ENCODE measurements at places on chromosomes 2 and 18.

DNA sequence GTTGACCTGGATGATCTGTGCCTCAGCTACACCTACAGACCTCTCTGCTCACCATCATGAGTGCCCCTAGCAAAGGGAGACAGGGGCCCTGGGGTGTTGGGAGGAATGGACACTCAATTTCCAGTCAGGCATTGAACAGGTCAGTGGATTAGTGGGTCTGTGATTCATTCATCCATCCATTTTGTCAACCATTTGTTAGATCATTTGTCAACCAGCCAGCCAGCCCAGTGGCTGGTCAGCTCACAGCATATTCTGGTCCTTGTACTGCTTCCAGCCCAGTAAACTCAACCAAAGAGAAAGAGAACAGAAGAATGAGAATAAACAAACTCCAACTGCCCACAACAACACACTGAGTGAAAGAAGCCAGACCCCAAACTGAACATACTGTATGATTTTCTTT lies 4.6 kb upstream of the KLF11 start:
- DNase-seq = no peak

DNA sequence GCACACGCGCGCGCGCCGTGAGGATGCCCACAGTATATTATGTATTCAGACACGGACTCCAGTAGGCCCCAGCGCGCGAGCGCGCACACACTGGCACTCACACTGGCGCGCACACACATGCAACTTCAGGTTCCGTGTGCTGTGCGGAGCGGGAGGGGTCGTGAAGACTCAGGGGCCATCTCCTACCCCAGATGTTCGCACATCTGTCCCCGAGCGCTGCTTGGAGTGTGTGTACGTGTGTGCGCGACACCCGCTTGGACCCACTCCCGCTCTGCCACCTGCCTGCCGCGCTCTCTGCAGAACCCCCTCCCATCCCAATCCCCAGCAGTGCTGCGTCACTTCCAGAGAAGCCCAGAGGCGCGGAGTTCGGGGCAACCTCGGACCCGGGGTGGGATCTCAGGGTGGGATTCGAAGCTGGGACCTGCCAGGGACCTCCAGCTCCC lies 2.6 kb downstream of the NRP2 start:
- no peak for DNase-seq

DNA sequence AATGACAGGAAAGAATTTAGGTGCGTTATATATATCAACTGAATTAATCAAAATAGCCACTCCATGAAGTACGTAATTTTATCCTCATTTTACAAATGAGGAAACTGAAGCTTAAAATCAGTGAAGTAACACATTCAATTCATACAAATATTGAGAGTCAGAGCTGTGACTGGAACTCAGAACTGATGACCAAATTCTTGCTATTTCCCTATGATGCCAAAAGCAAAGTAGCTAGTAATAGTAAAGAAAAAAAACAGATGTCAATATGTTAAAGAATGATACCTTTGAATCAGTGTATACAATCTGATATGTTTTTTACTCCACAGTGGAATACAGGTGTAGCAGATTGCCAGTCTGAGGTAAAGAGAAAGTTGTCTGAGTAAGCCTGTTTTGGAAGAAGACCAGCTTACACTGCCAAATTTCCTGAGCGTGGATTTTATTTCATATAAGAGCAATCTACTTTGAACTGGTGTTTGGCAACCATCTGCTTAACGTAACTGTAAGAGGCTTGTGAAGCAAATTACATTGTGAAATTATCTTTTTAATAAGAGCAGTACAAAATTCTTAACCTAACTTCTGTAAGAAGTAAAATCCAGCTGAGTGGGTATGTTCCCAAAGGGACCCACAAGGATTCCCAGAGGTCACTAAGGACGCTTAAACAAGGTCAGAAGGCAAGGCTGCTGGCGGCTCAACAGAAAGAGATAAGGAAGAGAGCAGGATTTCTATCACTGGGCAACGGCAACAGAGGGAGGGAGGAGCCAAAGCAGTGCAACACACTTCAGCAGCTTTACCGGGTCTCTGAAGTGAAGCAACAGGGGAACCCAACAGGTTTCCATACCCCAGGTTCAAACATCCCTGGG lies 85.6 kb downstream of the IKZF2 start:
- DNase-seq = no peak

DNA sequence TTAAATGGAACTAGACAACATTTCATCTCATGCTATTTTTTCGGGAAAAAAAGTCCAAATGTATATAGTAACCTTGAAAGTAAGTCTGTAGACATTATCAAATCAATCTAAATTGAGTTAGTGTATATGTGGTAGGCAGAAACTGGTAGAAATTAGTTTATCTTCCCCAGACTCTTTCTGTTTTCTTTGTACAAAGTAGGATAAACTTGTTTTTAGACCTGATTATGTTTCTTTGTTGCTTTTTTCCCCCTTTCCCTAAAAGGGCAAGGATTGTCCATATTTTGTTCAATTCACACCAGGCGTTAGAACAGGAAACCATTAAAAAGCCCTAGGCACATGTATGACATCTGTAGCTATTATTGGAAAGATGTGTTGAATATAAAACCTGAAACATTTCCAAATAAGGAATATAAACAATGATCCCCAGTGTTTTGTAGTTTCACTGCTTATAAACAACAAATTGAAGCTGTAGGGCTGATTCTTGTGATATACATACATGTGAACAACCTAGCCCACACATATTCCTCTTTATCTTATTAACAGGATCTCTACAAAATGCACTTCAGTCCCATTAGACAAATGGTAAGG lies 528.3 kb downstream of the PARD3B start:
- DNase-seq = no peak

- DNase-seq = no peak
Observed at GRCh38 chr2:84697895-84698294, 181.6 kb downstream of the DNAH6 start.

DNA sequence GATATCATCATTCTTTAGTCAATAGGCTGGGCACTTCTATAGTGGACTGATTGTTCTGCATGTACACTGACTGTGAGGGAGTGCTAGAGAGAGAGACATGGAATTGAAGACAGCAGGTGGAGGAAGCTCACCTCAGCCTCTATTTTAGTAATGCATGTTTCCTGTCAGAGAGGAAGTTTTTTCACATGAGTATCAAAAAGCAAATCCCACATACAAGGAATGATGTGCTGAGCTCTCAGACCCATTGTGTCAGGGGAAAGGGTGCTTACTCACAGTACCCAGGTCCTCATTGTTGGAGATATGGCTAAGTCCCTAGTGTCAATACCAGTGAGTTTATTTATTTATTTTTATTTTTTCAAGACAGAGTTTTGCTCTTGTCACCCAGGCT lies 9.9 kb upstream of the CDK15 start:
- no peak for DNase-seq

- DNase-seq = no peak
Observed at GRCh38 chr18:23970161-23971096, 44.1 kb upstream of the TTC39C start.

- DNase-seq = no peak
Observed at GRCh38 chr2:140718999-140719398, 1411.8 kb downstream of the LRP1B start.

DNA sequence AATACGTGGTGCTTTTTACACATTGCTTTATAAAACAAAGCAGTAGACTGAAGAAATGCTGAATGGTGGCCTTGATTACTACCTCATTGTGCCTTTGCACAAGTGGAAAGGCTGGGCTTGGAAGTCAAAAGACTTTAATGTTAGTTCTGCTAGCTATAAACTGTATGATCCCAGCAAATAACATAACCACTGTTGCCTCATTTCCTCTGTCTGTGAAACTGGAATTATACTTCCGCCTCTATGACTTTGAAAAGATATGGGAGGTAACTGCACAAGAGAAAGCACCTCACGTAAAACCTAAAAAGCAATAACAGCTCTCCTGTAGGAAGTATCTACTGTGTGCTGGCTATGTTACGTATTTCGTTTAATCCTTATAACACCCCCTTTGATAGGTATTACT lies 43.4 kb upstream of the DSC1 start:
- DNase-seq = peak; percentile 36

GRCh38 chr2:170822290-170823087 lies 5.8 kb downstream of the GAD1 start:
- DNase-seq = no peak

DNA sequence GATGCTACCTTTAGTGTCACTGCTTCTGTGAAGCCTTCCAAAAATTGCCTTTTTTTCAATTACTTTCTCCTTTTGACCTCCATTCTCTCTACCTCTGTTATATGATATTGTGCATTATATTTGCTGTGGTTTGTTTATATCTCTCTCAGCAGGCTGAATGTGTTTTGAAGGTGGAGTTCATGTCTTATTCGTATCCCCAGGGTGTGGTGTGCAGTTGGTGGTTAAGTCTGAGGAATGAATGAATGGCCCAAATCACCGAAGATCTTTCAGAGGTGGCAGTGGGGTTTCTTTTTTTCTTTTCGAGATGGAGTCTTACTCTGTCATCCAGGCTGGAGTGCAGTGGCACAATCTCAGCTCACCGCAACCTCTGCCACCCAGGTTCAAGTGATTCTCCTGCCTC lies 53.5 kb upstream of the MAP4K3 start:
- DNase-seq = no peak

DNA sequence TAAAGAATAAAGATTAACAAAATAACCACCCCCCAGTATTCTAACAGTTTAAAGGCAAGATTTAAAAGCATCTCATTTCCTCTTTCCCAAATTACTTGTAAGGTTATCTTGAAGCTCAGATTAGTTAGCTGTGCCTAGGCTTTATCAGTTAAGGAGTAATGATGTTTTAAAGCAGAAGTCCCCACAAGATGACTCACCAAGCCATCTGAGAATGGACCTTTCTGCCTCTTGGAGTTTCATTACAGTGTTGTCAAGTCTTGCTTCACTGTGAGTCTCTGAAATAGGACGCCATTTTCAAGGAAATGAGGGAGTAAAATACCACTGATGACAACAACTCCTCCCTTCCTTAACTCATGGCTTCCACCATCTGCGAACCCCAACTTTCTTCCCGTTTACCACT lies 35.9 kb downstream of the ZNF385B start:
- peak; percentile 11 for DNase-seq

GRCh38 chr2:25115902-25116301 lies 52.5 kb downstream of the POMC start:
- no peak for DNase-seq

GRCh38 chr2:73091164-73091563 lies 19.7 kb upstream of the SFXN5 start:
- no peak for DNase-seq

GRCh38 chr2:230540332-230540731 lies 124.3 kb downstream of the SP100 start:
- no peak for DNase-seq

- peak; percentile 14 for DNase-seq
Observed at GRCh38 chr2:174337337-174338146, 2.8 kb downstream of the SP9 start.

- DNase-seq = no peak
Observed at GRCh38 chr2:27716301-27717069, 52.8 kb downstream of the SLC4A1AP start.

GRCh38 chr2:105179469-105180372 lies 61.8 kb upstream of the GPR45 start:
- DNase-seq = peak; percentile 78

- no peak for DNase-seq
Observed at GRCh38 chr2:151842830-151843690, 14.8 kb upstream of the ARL5A start.

GRCh38 chr18:32772581-32773381 lies at the start of gene KLHL14:
Gene KLHL14 (minus strand): TSS chr18:32773023. CDS start chr18:32770591, 2,432 bp downstream.
- DNase-seq = no peak

DNA sequence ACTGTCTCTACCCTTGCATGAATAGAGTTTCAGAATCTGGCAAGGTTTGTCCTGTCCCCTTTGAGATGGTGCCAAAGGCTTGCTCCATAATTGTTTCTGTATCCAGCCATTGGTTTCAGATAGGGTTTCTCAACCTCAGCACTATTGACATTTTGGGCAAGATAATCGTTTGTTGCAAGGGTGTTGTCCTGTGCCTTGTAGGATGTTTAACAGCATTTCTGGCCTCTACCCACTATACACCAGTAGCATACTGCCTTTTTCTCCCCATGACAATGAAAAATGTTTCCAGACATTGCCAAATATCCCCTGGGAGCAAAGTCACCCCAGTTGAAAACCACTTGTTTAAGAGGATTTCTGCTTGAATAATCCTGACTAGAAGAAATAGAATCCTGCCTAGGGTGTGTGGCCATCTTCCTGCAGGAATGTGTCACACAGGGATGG lies 126.8 kb downstream of the CDC42EP3 start:
- no peak for DNase-seq

DNA sequence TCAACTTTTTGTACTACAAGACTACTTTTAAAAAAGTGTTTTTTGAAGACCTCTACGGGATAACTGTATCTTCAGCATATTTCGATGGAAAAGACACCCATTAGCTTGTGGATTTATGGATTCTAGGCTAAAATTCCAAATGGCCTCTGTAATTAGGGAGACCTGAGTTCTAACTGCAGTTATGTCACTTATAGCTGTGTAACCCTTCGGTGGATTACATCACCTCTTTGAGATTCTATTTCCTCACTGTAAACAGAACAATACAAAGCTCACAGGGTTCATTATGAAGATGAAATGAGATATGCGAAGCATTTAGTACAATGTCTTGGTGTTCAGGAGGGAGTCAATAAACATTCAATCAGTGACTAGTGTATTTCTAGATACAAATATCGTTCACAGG lies 24.2 kb downstream of the LMAN2L start:
- DNase-seq = no peak

DNA sequence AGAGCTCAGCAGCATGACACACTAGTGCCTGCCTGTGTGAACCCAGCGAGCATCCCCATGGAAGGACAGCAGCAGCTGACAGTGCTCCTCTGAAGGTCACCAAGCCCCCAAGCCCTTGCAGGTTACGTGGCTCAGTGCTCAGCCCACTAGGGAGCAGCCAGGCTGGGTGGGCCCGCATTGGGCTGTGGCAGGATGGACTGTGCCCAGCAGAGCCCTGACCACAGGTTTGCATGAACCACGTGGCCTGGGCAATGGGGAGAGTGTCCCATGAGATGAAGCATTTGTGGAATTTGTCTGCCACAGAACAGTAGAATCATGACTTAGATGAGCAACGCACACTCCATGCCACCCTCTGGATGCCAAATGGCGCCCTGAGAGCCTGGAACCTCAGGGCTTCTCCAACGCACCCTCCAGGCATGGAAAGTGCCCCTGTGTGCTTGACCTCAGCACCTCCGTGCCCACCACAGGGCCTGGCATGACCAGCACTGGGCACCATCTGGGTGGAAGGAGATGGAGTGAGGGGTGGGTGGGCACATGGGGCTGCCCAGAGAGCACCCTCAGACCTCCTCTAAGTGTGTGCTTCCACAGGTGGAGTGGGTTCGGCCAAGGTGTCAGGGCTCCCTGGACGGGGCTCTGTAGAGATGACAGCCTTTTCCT lies 216.1 kb upstream of the RAB6C start:
- no peak for DNase-seq

GRCh38 chr2:197369933-197370320 lies 59.3 kb upstream of the ANKRD44 start:
- DNase-seq = peak; percentile 26

DNA sequence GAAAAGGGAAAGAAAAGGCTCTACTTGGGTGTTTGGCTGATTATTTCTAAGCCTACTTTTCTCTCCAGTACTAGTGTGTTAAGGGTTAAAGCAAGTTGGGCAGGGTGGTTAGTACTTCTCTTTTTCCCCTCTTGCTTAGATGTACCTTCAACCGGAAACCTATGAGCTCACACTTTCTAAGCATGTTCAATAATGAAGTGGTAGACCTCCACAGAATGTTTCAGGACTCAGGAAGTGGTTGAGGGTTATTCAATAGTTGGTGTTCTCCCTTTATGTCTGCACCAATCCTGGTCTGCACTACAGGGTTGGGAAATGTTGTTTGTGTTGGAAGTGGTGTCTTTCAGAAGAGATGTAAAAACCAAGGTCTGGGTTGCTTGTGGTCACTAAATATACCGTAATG lies 137.1 kb downstream of the ZEB2 start:
- no peak for DNase-seq

All from LoVo (cell line).